DMS 273 treated with DMSO at 0.1 percent for 48 hours (cell line): ENCODE measurements at places on chromosomes 4 and X.

DNA sequence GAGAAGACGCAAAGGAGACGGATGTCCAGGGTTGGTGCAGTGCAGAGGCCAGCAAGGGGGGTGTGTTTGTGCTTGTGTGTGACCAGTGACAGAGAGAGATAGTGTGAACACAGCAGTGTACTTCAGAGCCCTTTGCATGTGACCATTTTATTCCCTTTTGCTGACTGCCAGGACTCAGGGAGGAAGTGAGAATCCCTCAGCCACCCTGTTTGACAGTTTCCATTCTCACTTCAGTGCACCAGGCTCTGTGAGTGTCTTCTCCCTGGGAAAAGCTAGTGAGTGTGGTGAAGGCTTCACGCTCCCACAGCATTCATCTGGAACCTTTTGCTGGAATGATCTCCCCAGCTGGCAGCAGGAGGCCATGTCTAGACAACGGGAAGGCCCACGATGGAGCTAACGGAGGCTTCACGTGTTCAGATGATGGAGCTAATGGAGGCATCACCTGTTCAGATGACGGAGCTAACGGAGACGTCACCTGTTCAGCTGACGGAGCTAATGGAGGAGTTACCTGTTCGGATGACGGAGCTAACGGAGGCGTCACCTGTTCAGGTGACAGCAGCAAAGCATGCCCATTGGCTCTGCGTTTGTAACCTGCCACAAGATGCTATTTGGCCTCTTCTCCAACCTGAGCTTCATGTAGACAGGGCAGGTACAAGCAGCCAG, 195.4 kb downstream of the AFAP1 start:
- no peak for DNase-seq

DNA sequence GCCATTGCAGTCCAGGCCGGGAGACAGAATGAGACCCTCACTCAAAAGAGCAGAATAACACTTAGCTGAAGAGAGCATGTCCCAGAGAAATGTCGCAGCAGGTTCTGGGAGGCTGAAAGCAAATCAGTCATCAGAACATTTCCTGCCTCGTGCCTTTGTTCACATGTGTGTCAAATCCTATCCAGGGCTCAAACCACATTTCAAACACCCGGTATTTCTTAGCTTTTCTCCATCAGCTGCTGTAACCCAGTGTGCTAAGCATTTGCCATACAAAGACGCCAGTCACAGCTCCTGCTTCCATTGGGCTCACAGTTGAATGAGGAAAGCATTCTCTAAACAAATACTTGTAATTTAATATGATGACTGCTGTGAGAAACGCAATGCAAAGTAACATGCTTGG, 6.0 kb downstream of the PALLD start:
- no peak for DNase-seq

DNA sequence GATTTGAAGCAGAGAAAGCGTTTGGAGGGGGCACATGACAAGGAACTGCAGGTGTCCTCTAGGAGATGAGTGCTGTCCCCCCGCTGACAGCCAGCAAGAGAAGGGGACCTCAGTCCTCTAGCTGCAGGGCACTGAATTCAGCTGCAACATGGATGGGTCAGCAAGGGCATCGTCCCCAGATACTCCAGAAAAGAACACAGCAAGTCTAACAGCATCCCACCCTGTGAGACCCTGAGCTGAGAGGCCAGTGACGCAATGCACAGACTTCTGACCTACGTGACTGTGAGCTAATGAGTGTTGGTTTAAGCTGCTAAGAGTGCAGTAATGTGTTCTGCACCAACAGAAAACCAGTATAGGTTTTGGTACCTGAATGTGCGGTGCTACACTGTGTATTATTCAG, 11.6 kb upstream of the CENPVL2 start:
- DNase-seq, result no peak

GRCh38 chrX:23066588-23067281, 67.0 kb downstream of the DDX53 start:
- DNase-seq, result no peak

- no peak for DNase-seq
Measured at GRCh38 chr4:103156106-103156505, 42.0 kb downstream of the CENPE start.

- peak; percentile 24 for DNase-seq
Measured at GRCh38 chr4:71184195-71184781, 154.5 kb upstream of the SLC4A4 start.

- DNase-seq, result no peak
Measured at GRCh38 chr4:28075401-28075956, 1214.8 kb downstream of the STIM2 start.

DNA sequence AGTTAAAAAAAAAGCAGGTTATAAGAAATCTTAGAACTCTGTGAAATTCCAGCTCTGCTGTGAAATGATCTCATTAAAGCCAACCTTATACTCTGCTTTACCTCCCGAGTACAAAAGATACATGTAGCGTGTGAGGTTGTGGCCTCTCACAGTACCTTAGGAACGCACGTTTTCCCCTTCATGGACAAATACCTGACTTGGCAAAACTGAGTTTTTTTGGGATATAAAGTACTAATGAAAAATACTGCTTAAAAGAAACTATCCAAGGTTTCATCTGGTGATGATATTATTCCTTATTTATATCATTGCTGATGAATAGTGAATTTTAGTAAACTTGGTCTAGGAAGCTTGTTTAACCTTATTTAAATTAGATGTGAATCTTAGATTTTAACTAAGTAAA, 48.9 kb downstream of the WWC2 start:
- DNase-seq, result no peak

GRCh38 chr4:183915976-183916375, 10.9 kb downstream of the STOX2 start:
- no peak for DNase-seq

DNA sequence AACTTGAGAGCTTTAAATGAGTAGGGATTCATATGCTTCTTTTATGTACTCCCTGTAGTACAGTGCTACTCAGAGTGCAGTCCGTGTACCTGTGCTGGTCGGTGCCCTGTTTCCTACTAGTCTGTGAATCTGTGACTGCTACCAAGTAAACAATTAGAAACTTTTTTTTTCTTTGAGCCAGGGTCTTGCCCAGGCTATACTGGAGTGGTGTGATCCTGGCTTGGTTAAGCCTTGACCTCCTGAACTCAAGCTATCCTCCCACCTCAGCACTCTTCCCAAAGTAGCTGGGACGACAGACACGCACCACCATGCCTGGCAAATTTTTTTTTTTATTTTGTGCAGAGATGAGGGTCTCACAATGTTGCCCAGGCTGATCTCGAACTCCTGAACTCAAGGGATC, 6.4 kb upstream of the GPC3 start:
- no peak for DNase-seq

DNA sequence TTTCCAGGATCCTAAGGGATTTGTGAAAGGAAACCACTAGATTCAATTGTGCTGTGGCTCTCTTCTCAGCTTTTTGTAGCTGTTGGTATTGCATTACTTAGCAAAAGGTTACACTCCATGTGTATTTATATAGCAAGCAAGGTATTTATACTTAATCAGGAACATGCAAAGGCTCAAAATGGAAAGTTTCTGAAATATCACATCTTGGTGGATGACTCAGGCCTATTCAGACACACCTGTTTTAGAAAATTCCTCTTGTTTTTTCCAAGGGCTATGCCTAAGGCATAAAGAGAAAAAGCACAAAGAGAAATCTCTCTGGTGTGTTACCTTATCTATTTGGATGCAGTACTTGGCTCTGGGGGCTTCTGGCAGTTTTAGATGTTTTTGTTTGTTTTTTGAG, 144.4 kb upstream of the GALNT7 start:
- no peak for DNase-seq

GRCh38 chrX:134174273-134174660, 62.7 kb upstream of the CCDC160 start:
- DNase-seq, result no peak

GRCh38 chr4:141027421-141027820, 105.8 kb downstream of the RNF150 start:
- peak; percentile 7 for DNase-seq

DNA sequence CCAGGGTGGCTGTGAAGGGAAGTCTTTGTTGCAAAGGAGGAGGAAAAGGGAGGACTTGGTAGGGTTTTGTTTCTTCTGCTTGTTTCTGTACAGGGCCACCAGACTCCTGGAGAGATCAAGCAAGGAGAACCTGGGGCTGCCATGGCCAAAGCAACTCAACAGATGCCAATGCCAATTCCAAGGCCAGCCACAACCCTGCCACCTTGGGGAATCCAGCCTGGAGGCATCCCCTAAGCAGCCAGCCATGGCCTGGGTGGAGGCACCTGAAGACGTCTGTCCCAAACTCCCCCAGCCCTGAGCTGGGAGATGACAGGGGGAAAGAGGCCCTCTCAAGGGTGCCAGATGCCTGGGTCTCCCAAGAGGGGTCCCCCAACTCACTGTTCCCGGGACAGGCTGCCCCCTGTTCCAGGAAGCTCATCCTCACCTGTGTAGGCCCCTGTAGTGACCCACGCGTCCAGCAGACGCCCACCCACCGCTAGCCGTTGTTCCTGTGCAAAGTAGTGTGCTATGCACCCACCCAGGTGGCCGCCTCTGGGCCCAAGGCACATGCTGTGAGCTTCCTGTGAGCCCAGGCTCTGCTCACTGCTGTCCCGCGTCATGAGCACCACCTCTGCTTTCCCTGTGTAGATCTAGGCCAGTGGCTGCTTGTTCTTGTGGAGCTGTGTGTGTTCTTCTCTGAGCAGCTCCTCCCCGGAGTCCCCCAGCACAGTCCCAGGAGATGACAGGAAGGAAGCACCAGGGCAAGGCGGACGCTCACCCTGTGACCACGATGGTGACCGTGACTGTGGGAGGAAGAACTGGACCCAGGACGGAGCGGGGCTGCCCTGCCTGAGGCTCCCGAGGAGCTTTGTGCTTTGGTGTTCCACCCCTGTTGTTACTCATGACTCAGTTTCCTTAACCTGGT, 3.2 kb downstream of the PNMA3 start:
- DNase-seq, result no peak

- no peak for DNase-seq
Measured at GRCh38 chrX:74546984-74547383, 67.4 kb downstream of the RLIM start.

DNA sequence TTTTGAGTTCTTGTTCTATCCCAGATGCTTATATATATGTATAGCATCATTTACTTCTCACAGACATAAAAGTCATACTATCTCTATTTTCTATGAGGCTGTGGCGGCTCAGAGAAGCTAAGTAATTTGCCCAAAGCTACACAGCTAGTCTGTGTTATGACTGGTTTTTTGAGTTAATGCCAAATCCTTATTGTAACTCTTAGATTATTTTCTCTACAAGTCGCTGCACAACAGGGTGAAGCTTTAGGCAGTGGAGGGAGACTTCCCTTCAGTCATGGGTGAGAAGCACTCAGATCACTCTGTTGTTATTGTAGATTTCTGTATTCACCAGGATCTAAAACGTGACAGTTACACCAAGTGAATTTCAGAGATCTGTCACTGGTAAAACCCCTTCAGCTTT, 48.1 kb downstream of the WWC2 start:
- DNase-seq, result no peak

GRCh38 chr4:109998867-109999584, 86.3 kb downstream of the EGF start:
- no peak for DNase-seq

- no peak for DNase-seq
Measured at GRCh38 chrX:6694221-6694620, 159.3 kb upstream of the VCX3A start.

DNA sequence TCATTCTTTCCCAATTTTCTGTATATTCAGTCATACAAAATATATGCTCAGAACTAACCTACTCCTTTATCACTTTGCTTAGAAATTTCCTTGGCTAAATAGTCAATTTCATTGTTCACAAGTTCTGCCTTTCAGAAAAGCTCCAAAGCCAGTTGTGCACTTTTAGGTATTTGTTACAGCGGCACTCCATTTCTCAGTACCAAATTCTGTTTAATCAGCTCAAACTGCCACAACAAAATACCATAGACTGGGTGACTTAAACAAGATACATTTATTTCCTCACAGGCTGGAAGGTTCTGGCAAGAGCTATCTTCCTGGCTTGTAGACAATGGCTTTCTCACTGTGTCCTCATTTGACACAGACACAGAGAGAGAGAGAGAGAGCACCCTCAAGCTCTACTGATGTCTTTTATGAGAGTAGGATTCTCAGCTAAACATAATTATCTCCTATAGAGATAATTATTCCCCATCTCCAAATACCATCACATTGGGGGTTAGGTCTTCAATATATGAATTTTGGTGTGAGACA, 188.8 kb upstream of the FSTL5 start:
- DNase-seq, result no peak

DNA sequence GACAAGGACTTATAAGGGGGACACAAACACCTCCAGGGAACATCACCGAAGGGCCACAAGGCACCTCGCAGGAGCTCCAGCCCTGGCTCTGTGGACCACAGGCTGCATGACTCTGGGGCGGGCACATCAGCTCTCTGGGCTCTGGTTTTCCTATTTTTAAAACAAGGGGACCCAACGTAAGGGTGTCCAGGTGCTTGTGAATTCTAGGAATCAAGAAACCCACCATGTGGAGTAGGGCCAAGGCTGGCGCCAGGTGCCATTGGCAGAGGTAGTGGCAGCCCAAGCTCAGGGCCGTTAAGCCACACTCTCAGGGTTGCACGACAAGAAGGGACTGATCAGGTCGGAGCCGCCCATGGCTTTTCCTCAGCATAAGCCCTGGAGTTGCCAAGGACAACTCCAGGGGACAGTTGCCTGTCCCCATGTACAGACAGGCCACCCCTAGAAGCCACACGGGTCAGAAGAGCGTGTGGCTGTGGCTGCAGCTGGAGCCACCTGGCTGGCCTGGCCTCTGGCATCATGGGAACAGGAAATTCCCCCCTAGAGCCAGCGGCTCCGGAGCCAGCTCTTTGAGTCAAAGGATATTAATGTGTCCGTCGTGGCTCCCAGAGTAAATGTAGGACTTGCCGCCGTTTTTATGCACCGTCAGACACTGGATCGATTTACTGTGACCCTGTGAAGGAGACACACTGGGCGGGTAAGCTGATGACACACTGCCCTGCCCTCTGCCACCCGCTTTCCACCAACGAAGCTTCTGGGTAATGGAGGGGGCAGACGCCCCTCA, 32.5 kb downstream of the WDR1 start:
- no peak for DNase-seq

DNA sequence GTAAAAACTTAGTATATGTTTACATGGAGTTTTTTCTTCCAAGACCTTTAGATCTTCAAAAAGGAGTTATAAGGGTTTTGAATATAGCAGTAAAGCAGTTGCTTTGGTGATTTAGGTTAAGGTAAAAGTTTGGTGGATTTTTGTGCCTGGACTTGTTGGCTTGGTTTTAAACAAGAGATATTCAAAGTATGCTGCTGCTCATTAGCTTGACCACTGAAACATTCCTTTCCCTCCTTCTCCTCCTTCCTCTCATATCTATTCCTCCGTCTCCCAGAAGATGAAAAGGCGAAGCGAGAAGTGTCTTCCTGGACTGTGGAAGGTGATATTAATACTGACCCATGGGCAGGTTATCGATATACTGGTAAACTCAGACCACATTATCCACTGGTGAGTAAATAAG, 38.4 kb downstream of the METAP1 start:
- no peak for DNase-seq

DNA sequence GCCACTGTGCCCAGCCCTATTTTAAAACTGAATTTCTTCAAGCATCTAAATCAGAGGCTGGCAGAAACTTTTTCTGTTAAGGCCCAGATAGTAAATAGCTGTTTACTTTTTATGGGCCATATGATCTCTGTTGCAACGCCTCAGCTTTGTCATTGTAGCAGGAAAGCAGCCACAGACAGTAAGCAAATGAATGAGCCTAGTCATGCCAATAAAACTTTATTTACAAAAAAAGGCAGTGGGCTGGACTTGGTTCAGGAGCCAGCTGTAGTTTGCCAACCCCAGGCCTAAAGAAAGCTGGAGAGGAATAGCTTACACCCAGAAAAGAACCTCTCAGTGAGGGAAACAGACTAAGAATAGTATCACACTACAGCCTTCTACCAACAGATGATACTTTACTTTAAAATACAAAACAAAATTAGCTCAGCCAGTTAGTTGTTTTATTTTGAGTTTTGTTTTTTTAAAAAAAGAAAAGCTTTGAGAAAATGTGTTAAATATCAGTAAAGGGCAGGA, 25.5 kb downstream of the CHST7 start:
- DNase-seq, result no peak
